ENCODE measurements at places on chromosomes 3 and 15.

DNA sequence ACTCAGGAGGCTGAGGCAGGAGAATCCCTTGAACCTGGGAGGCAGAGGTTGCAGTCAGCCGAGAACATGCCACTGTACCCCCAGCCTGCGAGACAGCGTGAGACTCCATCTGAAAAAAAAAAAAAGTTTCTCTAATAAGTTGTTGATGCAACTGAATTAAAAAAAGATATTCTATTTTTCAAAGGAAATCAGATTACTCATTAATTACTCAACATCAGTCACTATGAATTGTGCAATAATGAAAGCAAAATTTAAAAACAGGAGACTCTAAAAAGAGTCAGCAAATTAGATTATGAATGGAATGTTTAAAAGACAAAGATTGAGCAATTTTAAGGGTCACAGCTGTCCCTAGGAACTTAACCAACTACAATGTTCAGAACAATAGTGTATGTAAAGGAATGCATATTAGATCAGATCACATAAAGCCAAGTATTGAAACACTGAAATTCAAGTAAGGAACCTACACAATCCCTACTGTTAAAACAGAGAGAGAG is 60.2 kb upstream of the SLC4A7 start:
- DNase-seq, result no peak

DNA sequence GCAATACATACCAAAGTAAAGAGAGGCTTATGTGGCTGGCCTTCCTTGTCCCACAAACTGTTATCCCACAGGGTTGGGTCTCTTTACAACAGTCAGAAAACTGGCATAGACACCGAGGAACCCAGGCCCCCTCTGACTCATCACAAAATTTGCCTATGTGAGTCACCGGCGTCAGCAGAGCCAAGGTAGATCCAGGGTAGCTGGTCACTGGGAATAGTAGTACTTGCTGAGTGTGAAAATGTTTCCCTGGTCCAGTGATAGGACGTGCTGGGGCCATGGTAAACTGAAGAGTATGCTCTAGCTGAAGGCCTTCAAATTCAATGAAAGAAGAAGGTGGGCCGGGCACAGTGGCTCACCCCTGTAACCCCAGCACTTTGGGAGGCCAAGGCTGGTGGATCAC is 27.1 kb upstream of the SKIL start:
- DNase-seq, result no peak

DNA sequence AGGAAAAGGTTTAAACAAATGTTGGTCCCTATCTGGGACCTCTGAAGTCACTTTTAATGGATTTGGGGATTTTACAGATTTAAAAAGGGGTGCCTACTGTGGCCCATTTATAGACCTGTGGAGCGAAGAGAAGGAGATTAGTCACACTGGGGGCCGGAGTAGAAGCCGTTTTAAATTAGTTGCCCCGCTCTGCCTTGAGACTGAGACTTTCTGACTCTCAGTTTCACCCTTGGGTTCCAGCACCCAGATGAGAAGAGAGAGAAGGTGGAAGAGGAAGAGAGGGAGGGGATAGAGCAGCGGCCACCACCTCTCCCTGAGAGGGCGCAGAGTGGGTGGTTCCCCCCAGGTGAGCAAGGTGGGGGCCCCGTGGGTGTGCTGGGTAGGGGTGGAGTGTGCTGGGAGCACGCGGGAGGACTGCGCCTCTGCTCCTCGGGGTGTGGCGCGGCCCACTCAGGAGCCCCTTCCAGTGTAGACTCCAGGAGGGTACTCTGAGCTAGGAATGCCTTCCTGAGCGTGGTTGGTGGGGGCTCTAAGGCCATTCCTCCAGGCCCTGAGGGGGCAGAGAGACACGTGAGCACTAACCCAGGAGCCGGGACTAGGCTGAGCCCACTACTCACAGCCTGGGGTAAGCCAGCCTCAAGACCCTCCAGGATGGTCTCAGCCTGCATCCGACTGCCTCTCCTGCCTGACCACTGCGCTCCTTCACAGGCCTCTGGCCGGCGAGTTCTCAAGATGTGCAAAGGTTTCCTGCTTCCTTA is 32.6 kb upstream of the RAB6B start:
- DNase-seq, result no peak

GRCh38 chr15:99343881-99344551 is 92.7 kb downstream of the LRRC28 start:
- DNase-seq, result peak; percentile 9

GRCh38 chr3:101943029-101943428 is 93.7 kb downstream of the NFKBIZ start:
- no peak for DNase-seq

DNA sequence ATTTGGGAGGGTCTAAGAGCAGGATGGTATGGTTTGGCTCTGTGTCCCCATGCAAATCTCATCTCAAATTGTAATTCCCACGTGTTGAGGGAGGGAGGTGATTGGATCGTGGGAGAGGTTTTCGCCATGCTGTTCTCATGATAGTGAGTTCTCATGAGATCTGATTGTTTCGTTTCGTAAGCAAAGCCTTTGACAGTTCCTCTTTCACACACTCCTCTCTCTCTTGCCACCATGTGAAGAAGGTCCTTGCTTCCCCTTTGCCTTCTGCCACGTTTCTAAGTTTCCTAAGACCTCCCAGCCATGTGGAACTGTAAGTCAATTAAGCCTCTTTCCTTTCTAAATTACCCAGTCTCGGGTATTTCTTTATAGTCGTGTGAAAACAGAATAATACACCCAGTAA is 553.7 kb downstream of the TAFA4 start:
- no peak for DNase-seq

All from activated effector memory CD4-positive, alpha-beta T cell treated with Interleukin-2 at 50 U/mL for 16 hours (primary cell).